ENCODE measurements at places on chromosomes 6 and 20.

DNA sequence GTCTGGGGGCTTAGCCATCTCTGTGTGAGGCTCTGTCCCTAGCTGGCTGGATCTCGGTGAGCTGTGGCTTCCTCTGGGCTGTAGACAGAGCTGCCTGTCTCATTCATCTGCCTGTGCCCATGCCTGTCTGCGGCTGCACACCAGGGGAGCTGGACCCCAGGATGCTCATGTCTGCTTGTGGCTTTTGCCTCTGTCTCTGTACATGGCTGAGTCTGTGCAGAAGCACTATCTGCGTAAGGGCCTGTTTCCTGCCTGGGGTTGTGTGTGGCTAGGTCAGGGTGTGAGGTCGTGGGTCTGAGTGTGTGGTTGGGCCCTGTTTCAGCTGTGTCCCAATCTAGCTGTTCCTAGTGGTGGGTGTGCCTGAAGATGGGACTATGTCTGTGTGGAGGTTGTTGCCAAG is 68.2 kb downstream of the CDH22 start:
- no peak for ATAC-seq

GRCh38 chr20:35339636-35340035 is 47.4 kb upstream of the FAM83C start:
- ATAC-seq = no peak

DNA sequence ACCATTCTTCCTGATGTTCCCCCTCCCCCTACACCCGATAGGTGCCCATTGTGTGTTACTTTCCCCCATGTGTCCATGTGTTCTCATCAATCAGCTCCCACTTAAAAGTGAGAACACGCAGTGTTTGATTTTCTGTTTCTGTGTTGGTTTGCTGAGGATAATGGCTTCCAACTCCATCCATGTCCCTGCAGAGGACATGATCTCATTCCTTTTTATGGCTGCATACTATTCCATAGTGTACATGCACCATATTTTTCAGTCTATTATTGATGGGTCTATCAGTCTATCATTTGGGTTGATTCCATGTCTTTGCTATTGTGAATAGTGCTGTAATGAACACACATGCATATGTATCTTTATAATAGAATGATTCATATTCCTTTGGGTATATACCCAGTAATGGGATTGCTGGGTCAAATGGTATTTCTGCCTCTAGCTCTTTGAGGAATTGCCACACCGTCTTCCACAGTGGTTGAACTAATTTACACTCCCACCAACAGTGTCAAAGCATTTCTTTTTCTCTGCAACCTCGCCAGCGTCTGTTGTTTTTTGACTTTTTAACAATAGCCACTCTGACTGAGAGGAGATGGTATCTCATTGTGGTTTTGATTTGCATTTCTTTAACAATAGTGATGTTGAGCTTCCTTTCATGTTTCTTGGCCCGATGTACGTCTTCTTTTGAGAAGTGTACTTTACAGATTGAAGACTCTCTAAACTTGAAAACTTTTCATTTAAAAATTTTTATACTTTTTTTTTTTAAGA is 41.0 kb upstream of the GCNT2 start:
- ATAC-seq = no peak

DNA sequence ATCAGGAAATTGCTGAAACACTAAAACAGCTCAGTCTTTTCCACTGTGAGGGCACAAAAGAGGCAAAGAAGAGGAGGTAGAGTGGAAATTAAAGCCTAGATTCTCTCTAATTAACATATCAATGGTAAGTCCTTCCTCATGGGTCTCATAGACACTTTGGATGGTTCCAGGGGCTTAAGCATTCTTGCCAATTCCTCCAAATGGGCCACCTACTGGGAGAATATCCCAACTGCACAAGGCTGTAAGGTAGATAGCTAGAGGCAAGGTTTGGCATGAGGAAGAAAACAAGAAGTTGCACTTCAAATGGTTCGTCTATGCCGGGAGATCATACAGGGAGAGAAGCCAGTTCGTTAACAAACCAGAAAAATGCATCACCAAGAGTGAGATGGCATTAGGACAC is 107.6 kb upstream of the KHDRBS2 start:
- no peak for ATAC-seq

DNA sequence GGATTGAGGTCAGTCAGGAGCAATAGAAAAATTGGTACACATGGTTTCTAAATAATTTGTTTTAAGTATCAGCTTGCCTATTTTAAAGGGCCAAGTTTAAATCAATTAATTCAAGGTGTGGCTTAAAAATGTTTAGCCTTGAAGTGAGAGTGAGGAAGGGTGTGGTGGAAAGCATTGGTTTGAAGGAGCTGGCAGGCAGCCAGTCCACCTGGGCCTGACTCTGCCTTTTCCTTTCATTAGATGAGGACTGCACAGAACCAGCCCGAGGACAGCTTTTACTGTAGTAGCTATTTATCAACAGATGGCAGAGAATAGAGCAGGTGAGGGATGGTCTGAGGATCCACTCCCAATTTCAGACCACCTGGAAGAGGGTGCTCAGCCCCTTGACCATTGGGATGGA is 42.4 kb downstream of the DHX35 start:
- ATAC-seq = no peak

DNA sequence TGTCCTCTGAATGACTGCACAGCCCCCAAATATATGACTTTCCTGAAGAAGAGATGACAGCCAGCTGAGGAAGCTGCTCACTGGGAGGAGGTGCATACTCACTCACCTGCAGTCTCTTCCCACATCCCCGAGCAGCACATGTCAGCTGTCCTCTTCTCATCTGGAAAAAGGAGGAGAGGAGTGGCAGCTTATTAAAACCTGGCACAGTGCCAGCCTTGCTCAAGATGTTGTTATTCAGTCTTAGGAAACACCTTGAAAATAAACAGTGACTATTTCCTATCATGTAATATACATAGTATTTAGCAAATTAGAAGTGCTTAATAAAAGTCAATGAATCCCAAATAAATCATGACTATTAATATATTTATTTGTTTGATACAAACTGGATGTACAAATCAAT is 232.9 kb downstream of the EPM2A start:
- no peak for ATAC-seq

- no peak for ATAC-seq
These were observed 53.3 kb downstream of the MYO6 start for GRCh38 chr6:75802366-75802765.

- peak; percentile 49 for ATAC-seq
These were observed 510.7 kb upstream of the SULF2 start for GRCh38 chr20:48295966-48296421.

DNA sequence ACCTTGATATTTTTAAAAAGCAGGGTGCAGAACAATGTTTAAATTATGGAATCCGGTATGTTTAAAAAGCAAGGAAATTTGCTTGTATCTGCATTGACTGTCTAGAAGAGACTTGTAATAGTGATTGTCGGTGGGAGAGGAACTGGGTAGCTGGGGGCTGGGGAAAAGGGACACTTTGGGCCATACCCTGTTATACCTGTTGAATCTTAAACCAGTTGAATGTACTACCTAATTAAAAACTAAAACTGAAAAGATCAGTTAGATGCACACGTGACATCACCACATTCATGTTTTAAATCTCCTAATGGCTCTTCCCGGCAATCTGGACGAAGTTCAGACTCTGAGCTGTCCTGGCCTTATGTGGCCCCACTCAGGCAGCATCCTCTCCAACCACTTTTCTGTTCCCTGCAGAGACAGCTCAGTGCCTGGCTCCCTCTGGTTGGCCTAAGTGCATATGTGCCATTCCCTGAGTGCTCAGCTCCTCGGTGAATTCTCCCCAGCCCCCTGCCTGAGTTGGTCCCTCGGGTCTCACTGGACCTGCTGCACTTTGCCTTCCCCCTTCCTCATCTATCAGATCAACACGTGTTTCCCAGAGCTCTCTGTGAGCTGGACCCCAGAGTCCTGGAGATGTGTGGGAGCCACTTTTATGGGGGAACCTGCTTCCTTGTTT is 36.3 kb downstream of the SLC52A3 start:
- ATAC-seq = no peak

DNA sequence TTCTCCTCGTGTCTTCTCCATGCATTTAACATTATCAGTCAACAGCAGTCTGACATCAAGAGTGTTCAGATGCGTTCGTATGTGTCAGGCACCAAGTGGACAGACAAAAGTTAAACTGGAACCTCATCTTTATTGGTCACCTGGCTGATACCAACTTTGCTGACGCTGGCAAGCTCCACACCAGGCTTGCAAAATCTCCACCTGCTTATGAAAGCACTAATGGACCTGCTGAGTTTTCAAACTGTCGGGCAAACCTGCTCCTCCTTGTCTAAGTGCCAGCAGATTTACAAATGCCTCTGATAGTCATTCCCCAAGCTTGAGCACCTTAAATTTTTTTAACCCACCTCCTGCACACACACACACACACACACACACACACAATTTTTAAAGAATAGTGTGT is 27.9 kb upstream of the DSP start:
- no peak for ATAC-seq

- no peak for ATAC-seq
These were observed 174.7 kb downstream of the ZFAND3 start for GRCh38 chr6:37994223-37994622.

DNA sequence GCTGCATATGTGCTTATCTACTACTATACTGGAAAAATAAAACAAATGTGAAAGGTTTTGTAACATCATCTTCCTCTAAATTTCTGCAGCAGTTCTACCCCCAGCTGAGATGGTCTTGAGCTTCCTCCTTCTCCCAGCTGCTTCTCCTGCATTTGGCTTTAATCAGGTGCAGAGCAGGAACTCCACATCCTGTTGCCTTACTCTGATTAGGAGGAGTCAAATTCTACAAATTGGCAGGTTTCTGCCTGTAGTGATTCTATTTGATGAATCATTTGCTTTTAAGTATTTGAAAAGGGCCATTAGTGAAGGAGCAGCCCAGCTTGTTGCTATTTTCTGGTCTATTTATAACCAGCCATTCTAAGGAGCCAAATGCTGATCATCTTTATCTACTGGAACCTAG is 224.5 kb downstream of the GMDS start:
- ATAC-seq = no peak

DNA sequence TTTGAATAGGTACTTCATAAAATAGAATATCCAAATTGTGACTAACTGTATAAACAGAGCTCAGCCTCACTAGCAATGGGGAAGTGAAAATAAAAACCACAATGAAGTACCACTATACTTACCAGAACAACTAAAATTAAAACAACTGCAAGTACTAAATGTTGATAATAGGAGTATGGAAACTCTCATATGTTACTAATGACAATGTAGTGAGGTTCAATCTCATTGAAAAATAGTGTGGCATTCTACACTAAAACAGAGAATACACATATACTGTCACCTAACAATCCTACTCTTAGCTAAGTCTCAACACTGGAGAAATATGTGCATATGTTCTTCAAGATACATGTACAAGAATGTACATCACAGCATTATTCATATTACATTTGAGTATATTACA is 132.0 kb upstream of the CARMIL1 start:
- no peak for ATAC-seq

DNA sequence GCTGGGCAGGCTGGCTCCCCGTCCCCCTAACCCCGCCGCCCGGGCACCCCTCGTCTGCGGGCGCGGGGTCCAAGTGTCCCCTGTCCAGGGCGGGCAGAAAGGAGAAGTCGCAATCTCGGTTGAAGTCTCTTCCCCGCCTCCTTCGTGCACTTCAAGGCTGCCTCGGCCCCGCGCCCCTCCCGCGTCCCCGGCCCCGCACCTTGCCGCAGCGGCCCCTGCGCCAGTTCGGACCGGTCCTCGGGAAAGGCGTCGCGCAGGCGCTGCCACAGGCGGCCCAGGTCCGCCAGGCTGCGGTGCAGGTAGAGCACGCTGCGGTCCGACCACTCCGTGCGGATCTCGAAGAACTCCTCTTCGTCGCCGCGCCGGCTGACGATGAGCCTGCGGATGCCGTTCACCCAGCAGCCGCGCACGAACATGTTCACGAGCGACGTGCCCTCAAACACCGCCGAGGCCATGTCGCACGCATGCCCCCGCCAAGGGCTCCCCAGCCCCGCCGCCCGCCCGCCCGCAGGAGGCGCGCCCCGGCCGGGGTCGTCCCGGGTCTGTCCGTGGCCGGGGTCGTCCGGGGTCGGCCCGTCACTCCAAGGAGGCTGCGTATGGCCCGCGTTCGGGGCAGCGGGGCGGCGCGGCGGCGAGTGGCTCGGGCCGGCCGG is at the start of gene PXDC1:
Gene PXDC1 (minus strand): TSS at position 637 of the 653 bp plus-strand sequence. CDS start 182 bp downstream, at position 455.
- peak; percentile 1 for ATAC-seq

DNA sequence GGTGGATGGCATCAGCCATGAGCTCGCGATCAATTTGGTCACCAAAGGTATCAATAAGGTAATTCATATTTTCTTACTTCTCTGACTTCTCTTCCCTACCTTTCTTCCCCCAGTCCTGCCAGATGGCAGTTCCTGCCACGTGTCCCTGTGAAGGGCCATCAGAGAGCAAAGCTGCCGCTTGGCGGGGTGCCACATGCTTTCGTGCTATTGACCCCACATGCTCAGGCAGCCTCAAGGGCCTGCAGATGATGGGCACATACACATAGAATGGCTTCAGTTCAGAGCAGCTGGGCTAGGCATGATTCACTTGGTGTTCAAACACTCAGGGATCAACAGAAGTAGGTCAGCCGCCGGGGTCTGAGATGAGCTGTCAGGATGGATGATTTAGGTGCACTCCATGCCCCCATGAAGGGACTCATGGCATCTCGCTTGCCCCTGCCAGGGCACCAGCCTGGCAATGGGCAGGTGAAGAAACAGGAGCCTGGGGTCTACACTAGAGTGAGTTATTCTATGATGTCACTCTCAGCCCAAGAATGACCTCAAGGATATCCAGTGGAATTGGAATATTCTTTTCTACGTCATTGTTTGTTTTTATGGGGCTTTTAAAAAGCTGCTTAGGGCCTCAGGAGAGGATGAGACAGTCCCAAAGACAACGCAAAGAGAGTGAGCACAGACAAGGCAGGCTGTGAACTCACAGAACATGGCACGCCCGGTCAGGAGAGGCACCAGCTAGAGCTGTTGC is 25.5 kb downstream of the BANF2 start:
- no peak for ATAC-seq

- no peak for ATAC-seq
These were observed 952.9 kb upstream of the EPHA7 start for GRCh38 chr6:94372229-94372628.

GRCh38 chr6:131054392-131055250 is 8.4 kb downstream of the EPB41L2 start:
- ATAC-seq = no peak

- no peak for ATAC-seq
These were observed 18.6 kb downstream of the DSE start for GRCh38 chr6:116389357-116389756.

DNA sequence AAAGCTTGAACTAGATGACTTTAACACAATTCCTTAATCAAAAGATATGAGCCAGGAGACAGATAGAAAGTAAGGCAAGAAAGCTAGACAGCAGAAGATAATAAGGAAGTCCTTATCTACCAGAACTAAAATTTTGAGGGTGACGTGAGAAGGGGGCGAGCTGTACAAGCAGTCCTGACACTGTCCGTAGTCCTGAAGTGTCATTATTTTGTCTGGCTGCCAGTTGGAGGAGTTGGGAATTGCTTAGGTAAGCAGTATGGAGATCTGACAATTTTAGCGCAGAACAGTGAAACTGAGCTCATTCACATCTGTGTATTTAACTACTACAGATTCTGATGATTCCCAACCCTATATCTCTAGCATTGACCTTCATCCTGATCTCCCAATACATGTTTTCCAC is 25.8 kb upstream of the CEP85L start:
- no peak for ATAC-seq
